ENCODE measurements at places on chromosomes 5 and 9.

GRCh38 chr5:98690002-98690401 lies 83.5 kb upstream of the RGMB start:
- DNase-seq: no peak

- no peak for DNase-seq
Measured at GRCh38 chr9:109755040-109755439, 25.0 kb upstream of the PALM2AKAP2 start.

GRCh38 chr5:181053488-181054121 lies 13.5 kb downstream of the BTNL9 start:
- DNase-seq: no peak

GRCh38 chr5:163379298-163380155 lies 57.9 kb upstream of the CCNG1 start:
- no peak for DNase-seq

DNA sequence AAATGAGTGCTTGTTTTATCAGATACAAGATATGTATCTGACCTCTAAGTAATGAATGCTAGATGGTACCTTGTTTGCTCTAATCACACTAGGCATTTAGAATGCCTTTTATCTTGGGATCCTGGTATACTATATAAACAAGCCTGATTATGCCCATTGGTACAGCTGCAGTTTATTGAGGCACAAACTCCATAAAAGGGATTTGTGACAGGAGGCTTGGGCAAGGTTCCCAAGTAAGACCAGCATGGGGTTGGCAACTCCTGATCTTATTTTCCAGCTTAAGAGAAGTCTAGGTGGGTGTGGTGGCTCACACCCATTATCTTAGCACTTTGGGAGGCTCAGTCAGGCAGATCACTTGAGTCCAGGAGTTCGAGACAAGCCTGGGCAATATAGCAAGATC lies 93.9 kb upstream of the DMRT1 start:
- no peak for DNase-seq

DNA sequence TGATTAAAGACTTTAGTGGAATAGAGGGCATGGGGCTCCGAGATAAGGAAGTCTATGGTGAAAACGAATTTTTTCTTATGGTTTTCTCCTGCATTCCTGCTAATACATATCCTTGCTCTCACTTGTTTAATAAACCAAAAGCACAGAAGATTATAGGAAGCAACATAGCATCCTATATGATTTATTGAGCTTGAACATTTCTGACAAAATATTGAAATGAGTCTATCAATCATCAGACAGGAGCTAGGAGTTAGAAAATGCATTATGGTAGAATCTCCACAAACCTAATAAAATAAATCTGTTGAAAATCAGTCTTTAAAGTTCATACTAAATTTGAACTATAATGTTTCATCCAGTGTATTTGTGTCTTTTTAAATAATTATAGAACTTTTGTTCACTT lies 554.6 kb upstream of the RGMB start:
- DNase-seq: no peak

DNA sequence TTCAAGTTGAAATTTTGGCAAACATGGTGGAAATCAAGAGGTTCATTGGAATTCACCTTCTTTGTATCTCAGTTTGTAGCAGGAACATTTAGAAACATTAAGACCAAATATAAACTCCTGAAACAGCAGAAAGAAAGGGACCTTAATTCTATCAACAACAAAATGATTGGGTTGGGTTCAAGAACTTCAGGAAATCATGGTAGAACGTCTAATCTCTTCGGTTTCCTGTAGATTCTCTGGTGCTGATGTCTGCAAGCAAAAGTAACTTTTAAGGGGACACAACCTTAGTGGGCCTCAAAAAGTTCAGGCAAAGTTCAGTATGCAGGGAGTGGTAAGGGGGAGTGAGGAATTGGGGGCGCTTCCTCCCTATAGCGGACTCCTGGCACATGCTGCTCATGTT lies 3.4 kb downstream of the IL33 start:
- no peak for DNase-seq

GRCh38 chr5:157271740-157272271 lies 5.9 kb downstream of the CYFIP2 start:
- peak; percentile 94 for DNase-seq

- DNase-seq: no peak
Measured at GRCh38 chr9:130991778-130992681, 16.9 kb upstream of the LAMC3 start.

GRCh38 chr5:179195561-179196404 lies 135.6 kb downstream of the ZNF354C start:
- DNase-seq: no peak

DNA sequence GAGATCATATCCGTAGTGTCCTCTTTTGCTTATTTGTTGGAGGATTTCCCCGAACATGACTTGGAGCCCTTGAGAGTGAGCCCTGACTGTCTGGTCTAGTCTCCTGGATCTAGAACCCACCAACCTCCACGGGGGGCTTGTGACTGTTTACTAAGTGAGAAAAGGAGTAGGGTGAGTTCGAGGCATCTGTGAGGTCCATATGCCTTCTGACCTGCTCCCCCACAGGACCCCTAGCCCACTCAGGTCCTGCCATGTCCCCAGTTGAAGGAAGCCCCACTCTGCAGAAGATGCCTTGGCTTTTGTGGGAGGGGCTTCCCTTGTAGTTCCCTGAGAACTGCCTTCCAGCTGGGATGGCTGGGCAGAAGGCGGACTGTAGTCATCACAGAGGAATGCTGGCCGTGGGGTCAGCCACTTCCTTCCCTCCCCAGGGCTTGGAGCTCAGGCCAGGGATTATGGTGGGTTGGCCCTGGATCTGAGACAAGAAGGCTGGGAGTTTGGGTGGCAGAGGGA lies 7.0 kb upstream of the IRF1 start:
- no peak for DNase-seq

GRCh38 chr9:133488686-133489252 lies 9.9 kb upstream of the SLC2A6 start:
- DNase-seq: no peak

DNA sequence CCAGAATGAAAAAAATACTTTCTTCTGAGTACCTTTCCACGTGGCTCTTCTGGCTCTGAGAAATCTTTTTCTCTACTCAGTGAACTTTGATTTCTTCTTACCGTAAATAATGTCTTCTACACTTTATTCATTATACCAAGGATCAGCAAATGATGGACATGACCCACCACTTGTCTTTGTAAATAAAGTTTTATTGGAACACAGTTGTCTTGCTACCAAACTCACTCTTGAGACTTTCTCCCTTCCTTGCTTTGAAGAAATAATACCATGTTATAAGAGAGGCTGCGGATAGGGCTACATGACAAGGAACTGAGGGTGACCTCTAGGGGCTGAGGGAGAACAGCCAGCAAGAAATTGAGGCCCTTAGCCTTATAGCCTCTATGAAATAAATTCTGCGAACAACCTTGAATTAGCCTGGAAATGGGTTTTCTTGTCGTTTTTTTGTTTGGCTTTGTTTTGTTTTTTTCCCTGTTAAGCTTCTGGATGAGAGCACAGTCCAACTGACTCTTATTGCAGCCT lies 212.5 kb downstream of the COMMD10 start:
- DNase-seq: no peak

DNA sequence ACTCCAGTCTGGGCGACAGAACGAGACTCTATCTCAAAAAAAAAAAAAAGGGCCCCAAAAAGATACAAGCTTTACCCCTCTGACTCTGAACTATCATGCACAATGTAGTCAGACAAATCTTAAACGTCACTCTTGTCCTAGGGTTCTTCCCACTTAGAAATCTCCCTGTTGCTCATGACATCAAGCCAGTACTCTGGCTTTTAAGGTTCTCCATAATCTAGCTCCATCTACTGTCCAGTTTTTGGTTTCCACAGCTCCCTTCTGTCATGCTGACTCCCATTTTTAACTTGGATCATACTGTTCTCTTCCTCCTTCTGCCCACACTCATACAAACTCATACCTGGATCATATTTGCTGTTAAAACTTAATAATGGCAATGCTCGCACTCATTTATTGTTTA lies 156.7 kb upstream of the TLX3 start:
- DNase-seq: no peak

Data from immature natural killer cell (primary cell).